ENCODE measurements at places on chromosomes 5 and 9. TPM values are rescaled to one million over a fixed set of nuclear protein-coding genes. Genes with fewer than 3 reads are reported as not detected.

Gene KCNN2
- total RNA-seq: 0.22 TPM

Gene SLC4A9
- not detected for total RNA-seq

Gene C9
- total RNA-seq: not detected

Gene PCDHGA7
- 0.23 TPM for total RNA-seq

Gene ENTPD2
- not detected for total RNA-seq

Gene AMACR
- total RNA-seq: 5.4 TPM

Gene ANXA6
- 83.6 TPM for total RNA-seq

Gene STC2
- 50.6 TPM for total RNA-seq

Gene PTGS1
- total RNA-seq: 6.0 TPM

Gene PCDHA9
- total RNA-seq: not detected

Gene RNF183
- not detected for total RNA-seq

Gene SPINK13
- 0.58 TPM for total RNA-seq

Gene DMRT3
- 1.4 TPM for total RNA-seq

Gene ELAVL2
- total RNA-seq: 1.2 TPM

Gene SLC27A6
- total RNA-seq: not detected

Gene SHOC1
- total RNA-seq: 0.07 TPM

Gene HABP4
- 41.2 TPM for total RNA-seq

Gene QRFP
- total RNA-seq: not detected

Gene CCDC171
- total RNA-seq: 0.94 TPM

Gene SPATA24
- 5.3 TPM for total RNA-seq

Gene YTHDC2
- total RNA-seq: 7.3 TPM

Gene ACSL6
- not detected for total RNA-seq

Gene DNM1
- 16.7 TPM for total RNA-seq

Gene ESM1
- total RNA-seq: 0.36 TPM

Gene NAIP
- total RNA-seq: 1.2 TPM

Gene SLC25A2
- total RNA-seq: 0.29 TPM

Gene PRR16
- 0.23 TPM for total RNA-seq

Gene IL13
- not detected for total RNA-seq

Gene SPATA9
- 0.36 TPM for total RNA-seq

Gene PTGER4
- total RNA-seq: 36.8 TPM

Gene SDHA
- 99.3 TPM for total RNA-seq

Gene PKD2L2
- total RNA-seq: not detected

Gene CER1
- total RNA-seq: not detected

Gene ITGA1
- total RNA-seq: 2.2 TPM

Gene GHR
- total RNA-seq: 0.17 TPM

Gene CBY3
- not detected for total RNA-seq

Gene MSX2
- total RNA-seq: 3.7 TPM

Gene FOXD4L3
- not detected for total RNA-seq

Gene FAM120A
- 68.6 TPM for total RNA-seq

Gene PCDHA5
- total RNA-seq: not detected

Gene SAXO1
- total RNA-seq: not detected

Gene GLDC
- 68.8 TPM for total RNA-seq

Gene FAM163B
- not detected for total RNA-seq

Gene IFNK
- total RNA-seq: not detected

Gene QSOX2
- 17.8 TPM for total RNA-seq

Gene PDGFRB
- 2.2 TPM for total RNA-seq

Gene SLC46A2
- not detected for total RNA-seq

Gene UAP1L1
- 2.2 TPM for total RNA-seq

Gene PCDHGA5
- 0.63 TPM for total RNA-seq

Gene CFAP77
- not detected for total RNA-seq

Gene THBS4
- 0.29 TPM for total RNA-seq

Gene FCHSD1
- 43.1 TPM for total RNA-seq

Gene ARHGEF39
- 11.9 TPM for total RNA-seq

Gene MACIR
- 10.8 TPM for total RNA-seq

Gene DMRT2
- 0.35 TPM for total RNA-seq

Gene PIP5KL1
- 0.87 TPM for total RNA-seq

Gene ASPN
- not detected for total RNA-seq

Gene GGTA1
- not detected for total RNA-seq

Gene SLC6A7
- total RNA-seq: not detected

Measured in epithelial cell of proximal tubule (primary cell).